Left lung (tissue), 14 donors: ENCODE measurements at places on chromosomes 4 and X.

DNA sequence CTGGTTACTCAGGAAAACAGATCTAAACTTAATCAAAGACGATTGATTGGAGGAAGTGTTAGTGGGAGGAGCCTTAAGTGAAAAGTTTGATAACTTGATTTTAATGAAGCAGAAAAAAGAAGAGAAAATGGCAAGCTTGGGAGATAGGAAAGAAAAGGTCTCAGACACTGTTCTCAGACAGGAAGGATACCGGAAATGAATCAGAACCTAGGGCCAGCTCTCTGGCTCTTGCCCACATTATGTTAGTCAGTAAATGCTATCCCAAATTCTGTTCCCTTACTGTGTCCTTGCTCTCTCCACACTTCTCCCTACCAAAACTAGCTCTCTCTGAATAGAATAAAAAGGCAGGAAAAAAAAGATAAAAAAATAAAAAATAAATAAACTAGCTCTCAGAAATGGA, 48.6 kb upstream of the TMEM164 start:
- DNase-seq: no peak

GRCh38 chr4:152064753-152065152, 303.9 kb upstream of the GATB start:
- no peak for DNase-seq

GRCh38 chrX:906586-906985, 276.0 kb downstream of the SHOX start:
- DNase-seq: no peak

DNA sequence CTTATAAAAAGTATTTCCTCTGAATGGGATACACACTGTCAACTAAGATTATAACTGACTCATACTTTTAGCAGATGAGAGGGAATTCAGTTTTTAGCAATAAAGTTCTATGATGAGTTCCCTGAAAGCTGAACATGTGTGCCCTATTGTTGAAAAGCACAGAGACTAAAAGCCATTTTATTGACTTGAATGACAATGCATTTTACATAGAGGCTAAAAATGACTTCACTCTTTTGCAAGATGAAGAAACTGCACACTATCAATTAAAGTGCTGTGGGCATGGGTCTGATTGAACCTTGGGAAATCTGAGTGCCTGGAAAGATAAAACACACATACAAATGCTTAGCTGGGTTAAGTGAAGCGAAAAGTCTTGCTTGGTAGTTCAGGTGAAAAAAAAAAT, 633.4 kb downstream of the PDHA2 start:
- no peak for DNase-seq

- no peak for DNase-seq
These were observed 531.5 kb upstream of the FRG1 start for GRCh38 chr4:189409158-189409557.

- DNase-seq: no peak
These were observed 17.5 kb downstream of the MTMR8 start for GRCh38 chrX:64377753-64378152.

GRCh38 chrX:40816906-40817305, 81.6 kb upstream of the MED14 start:
- no peak for DNase-seq

- no peak for DNase-seq
These were observed 297.5 kb upstream of the PABPC4L start for GRCh38 chr4:134499074-134499473.

DNA sequence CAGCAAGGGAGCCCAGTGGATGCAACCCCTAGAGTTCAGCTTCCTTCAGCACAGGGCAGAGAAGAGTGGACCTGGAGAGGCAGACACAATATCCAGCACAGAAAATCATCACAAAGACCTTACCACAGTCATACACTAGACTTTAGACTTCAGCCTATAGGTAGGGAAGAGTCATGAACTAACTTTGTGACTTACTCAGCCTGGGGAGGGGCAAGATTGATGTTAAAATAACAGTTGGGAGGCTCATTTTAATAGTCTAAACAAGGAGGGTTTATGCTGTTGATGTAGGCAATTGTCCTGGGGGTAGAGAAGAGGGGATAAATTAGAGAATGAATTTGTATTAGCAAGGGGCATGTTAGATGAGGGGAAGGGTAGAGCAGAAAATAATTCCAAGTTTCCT, 124.2 kb downstream of the SOWAHB start:
- no peak for DNase-seq
